ENCODE measurements at places on chromosomes 7 and 10. TPM values are rescaled to one million over a fixed set of nuclear protein-coding genes. Genes with fewer than 3 reads are reported as not detected.

- no peak overlapping the region for H3K4me3 ChIP-seq
- no peaks in the 10 kb centered on the region for H3K4me1 ChIP-seq
- H3K27ac ChIP-seq, result no peak overlapping the region
- H3K27me3 ChIP-seq, result no peaks in the 10 kb centered on the region
- DNase-seq, result no peak
Measured at GRCh38 chr10:50324680-50325393, 73.5 kb upstream of the ASAH2 start.

DNA sequence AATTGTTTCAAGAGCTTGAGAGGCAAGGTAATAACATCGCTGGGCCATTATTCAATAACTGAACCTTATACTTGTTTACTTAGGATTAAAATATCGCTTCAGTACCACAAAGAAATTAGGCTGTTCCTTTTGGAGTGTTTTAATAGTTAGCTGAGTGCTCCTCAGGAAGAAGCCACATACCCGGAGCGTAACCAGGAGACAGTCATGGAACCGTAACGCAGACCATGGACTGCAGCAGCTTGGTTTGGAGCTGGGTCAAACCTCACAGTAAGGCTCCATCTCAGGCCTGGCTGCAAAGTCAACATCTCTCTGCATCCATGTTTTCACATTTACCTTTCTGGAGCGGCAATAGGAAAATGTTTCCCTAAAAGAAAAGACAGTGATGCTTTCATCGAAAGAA, 599.0 kb downstream of the TNS3 start:
- DNase-seq, result no peak
- H3K27ac ChIP-seq, result no peak overlapping the region
- no peak overlapping the region for H3K4me3 ChIP-seq
- H3K4me1 ChIP-seq, result no peaks in the 10 kb centered on the region
- H3K27me3 ChIP-seq, result no peaks in the 10 kb centered on the region

- H3K27me3 ChIP-seq, result no peaks in the 10 kb centered on the region
- peaks cover 28% of the 10 kb centered on the region for H3K4me1 ChIP-seq
- H3K36me3 ChIP-seq, result no peaks in the 10 kb centered on the region
- no peak overlapping the region for H3K27ac ChIP-seq
- H3K4me3 ChIP-seq, result no peak overlapping the region
Measured at GRCh38 chr7:95430864-95431263, 4.0 kb downstream of the PON2 start.

DNA sequence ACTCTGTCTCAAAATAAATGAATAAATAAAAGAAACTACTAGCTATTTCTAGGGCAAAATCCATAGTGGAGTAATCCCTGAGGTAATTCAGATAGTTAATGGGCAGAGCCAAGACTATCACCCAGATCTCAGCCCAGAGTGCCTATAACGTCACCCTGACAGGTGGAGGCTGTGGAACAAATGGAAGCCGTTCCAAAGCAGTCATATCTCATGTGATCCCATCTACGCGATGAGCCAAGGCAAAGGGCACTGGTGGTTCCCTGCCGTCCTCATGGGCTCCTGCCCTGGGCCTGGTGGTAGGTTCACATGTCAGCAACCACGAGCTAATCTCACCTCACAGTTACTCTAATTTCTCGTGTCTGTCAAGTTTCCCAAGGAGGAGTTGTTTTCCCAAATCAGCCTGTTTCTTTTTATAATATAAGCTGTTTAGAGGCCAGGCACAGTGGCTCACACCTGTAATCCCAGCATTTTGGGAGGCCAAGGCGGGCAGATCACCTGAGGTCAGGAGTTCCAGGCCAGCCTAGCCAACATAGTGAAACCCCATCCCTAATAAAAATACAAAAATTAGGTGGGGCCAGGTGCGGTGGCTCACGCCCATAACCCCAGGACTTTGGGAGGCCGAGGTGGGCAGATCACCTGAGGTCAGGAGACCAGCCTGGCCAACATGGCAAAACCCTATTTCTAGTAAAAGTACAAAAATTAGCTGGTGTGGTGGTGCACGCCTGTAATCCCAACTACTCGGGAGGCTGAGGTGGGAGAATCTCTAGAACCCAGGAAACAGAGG, 22.5 kb upstream of the ASCC1 start:
- H3K27me3 ChIP-seq, result no peaks in the 10 kb centered on the region
- DNase-seq, result no peak
- H3K36me3 ChIP-seq, result peaks cover 3% of the 10 kb centered on the region
- no peaks in the 10 kb centered on the region for H3K4me1 ChIP-seq
- H3K4me3 ChIP-seq, result no peak overlapping the region

Gene SRRM3
- 4.6 TPM for total RNA-seq

DNA sequence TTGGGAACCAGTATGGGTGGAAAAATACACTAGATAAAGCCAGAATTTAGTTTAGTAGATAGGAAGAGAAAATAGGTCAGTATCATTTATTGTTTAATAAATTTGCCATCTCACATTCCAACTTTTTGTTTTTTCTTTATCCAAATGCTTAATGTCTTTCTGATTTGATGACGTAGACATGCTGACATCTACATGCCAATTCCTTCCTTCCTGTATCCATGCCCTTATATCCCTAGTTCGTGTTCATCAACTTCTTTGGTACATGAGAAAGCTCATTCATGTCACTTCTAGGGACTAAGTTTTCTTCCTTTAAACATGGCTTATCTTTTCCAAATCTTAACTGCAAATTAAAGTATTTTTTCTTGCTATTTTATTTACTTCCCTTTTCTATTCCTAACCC, 30.5 kb upstream of the ING3 start:
- no peak overlapping the region for H3K4me3 ChIP-seq
- no peaks in the 10 kb centered on the region for H3K4me1 ChIP-seq

GRCh38 chr10:61897671-61898434, 3.6 kb upstream of the ARID5B start:
- H3K4me1 ChIP-seq, result no peaks in the 10 kb centered on the region
- H3K27me3 ChIP-seq, result peaks cover 44% of the 10 kb centered on the region
- no peaks in the 10 kb centered on the region for H3K36me3 ChIP-seq
- no peak overlapping the region for H3K27ac ChIP-seq

- no peak for DNase-seq
- H3K27me3 ChIP-seq, result no peaks in the 10 kb centered on the region
- no peak overlapping the region for H3K27ac ChIP-seq
- H3K36me3 ChIP-seq, result no peaks in the 10 kb centered on the region
Measured at GRCh38 chr7:71144963-71145362, 13.0 kb downstream of the GALNT17 start.

Gene KEL
- total RNA-seq, result not detected

DNA sequence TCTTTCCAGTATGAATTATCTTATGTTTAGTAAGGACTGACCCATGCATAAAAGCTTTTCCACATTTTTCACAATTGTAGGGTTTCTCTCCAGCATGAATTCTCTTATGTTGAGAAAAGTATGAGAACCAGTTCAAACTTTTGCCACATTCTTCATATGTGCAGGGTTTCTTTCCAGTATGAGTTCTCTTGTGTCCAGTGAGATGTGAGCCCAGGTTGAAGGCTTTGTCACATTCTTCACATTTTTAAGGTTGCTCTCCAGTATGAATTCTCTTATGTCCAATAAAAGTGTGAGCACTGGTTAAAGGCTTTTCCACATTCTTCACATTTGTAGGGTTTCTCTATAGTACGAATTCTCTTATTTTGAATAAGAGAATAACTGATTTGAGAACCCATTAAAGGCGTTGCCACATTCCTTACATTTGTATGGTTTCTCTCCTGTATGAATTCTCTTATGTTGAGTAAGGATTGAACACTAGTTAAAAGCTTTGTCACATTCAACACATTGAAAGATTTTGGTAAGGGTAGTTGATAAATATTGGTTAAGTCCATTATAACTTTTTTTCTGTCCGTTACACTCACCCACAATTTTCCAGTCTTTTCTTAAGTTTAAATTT, 911.0 kb upstream of the ZNF722 start:
- no peak overlapping the region for H3K27ac ChIP-seq
- no peak for DNase-seq
- no peaks in the 10 kb centered on the region for H3K27me3 ChIP-seq
- no peak overlapping the region for H3K4me3 ChIP-seq
- H3K4me1 ChIP-seq, result no peaks in the 10 kb centered on the region
- peaks cover 9% of the 10 kb centered on the region for H3K36me3 ChIP-seq

DNA sequence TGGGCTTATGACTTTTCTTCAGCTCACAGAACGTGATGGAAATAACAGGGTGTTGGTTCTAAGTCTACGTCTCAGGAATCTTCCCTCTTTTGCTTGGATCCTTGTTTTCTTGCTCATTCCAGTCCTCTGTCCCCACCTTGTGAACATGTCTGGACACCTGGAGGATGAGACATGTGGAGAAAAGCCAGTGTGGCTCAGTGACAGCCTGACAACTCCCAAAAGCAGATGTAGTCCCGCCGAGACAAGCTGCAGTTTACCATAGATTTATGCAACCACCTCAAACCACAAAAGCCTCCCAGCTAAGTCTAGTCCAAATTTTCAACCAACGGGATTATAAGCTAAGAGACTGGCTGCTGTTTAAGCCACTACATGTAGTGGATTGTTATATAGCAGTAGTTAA, 476.1 kb downstream of the SH2D4B start:
- H3K4me1 ChIP-seq, result no peaks in the 10 kb centered on the region
- no peak overlapping the region for H3K4me3 ChIP-seq
- no peaks in the 10 kb centered on the region for H3K36me3 ChIP-seq
- no peaks in the 10 kb centered on the region for H3K27me3 ChIP-seq
- no peak overlapping the region for H3K27ac ChIP-seq
- DNase-seq, result no peak
